ENCODE measurements at places on chromosomes 11 and 22.
A peak's percentile ranks its signal among the peaks of the same experiment; 100 is the strongest.

GRCh38 chr11:102240502-102240901 is 76.8 kb upstream of the BIRC3 start:
- no peak overlapping the region for H3K27ac ChIP-seq
- DNase-seq = no peak
- H3K36me3 ChIP-seq = no peaks in the 10 kb centered on the region
- H3K27me3 ChIP-seq = no peaks in the 10 kb centered on the region

- H3K4me1 ChIP-seq = no peaks in the 10 kb centered on the region
- no peak overlapping the region for H3K4me3 ChIP-seq
- peak overlapping the region; percentile 81 for H3K27ac ChIP-seq
- no peak for DNase-seq
- no peaks in the 10 kb centered on the region for H3K27me3 ChIP-seq
These were observed 33.7 kb upstream of the SMPD1 start for GRCh38 chr11:6356503-6357055.

DNA sequence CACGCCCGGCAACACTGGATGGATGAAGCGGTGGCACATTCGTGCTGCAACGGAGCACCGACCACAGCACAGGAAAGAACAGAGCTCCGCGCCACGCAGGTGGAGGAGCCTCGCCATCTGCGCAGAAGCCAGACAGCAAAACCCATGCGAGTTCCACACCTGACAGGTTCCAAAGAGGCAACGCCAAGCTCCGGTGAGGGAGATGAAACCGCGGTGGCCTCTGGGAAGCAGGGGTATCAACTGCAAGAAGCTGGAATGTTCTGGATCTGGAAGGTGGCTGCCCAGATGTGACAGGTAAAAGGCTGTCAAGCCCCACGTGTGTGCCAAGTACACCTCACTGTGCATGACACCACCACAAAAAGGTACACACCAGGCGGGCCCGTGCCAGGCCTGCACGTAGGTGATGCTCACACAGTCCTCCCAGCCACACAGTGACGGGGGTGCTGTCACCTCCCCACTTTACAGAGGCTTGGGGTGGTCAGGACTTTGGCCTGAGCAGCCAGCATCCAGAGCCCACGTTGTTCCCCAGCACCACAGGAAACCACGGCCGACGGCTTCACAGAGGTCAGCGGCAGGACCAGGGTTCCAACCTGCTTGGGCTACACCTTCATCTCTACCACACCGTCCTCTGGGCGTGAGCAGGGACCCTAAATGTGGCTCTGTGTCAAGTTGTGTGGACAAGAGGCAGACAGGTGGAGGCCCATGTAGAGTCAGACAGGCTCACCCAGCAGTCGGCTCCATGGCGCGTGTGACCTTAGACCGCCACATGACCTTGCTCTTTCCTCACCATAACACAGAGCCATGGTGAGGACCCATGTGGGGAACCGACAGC is 19.7 kb upstream of the EFCAB6 start:
- H3K27me3 ChIP-seq = no peaks in the 10 kb centered on the region
- H3K4me3 ChIP-seq = no peak overlapping the region
- no peak for DNase-seq
- peaks cover 12% of the 10 kb centered on the region for H3K4me1 ChIP-seq
- H3K27ac ChIP-seq = no peak overlapping the region

DNA sequence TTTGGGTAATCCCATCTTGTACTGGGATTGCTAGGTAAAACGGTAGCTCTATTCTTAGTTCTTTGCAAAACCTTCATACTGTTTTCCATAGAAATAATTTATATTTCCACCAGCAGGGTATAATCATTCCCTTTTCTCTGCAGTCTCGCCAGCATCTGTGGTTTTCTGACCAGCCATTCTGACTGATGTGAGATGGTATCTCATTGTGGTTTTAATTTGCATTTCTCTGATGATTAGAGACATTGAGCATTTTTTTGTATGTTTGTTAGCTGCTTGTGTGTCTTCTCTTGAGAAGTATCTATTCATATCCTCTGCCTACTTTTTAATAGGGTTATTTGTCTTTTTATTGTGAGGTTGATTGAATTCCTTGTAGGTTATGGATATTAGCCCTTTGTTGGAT is 220.9 kb downstream of the PGR start:
- H3K4me1 ChIP-seq = peaks cover 5% of the 10 kb centered on the region
- DNase-seq = no peak
- no peaks in the 10 kb centered on the region for H3K27me3 ChIP-seq
- H3K36me3 ChIP-seq = no peaks in the 10 kb centered on the region
- no peak overlapping the region for H3K4me3 ChIP-seq

GRCh38 chr22:44822534-44822933 is 70.2 kb downstream of the ARHGAP8 start:
- H3K4me3 ChIP-seq = peak overlapping the region; percentile 27
- no peak overlapping the region for H3K27ac ChIP-seq
- DNase-seq = no peak
- H3K27me3 ChIP-seq = no peaks in the 10 kb centered on the region
- H3K4me1 ChIP-seq = no peaks in the 10 kb centered on the region

All from tibial nerve (tissue), 4 donors.